ENCODE measurements at places on chromosomes 1 and 21.
A peak's percentile ranks its signal among the peaks of the same experiment; 100 is the strongest.

GRCh38 chr1:76746206-76746605 is 121.1 kb upstream of the ST6GALNAC5 start:
- DNase-seq, result no peak

GRCh38 chr1:195618287-195618686 is 990.0 kb downstream of the KCNT2 start:
- no peak for DNase-seq

DNA sequence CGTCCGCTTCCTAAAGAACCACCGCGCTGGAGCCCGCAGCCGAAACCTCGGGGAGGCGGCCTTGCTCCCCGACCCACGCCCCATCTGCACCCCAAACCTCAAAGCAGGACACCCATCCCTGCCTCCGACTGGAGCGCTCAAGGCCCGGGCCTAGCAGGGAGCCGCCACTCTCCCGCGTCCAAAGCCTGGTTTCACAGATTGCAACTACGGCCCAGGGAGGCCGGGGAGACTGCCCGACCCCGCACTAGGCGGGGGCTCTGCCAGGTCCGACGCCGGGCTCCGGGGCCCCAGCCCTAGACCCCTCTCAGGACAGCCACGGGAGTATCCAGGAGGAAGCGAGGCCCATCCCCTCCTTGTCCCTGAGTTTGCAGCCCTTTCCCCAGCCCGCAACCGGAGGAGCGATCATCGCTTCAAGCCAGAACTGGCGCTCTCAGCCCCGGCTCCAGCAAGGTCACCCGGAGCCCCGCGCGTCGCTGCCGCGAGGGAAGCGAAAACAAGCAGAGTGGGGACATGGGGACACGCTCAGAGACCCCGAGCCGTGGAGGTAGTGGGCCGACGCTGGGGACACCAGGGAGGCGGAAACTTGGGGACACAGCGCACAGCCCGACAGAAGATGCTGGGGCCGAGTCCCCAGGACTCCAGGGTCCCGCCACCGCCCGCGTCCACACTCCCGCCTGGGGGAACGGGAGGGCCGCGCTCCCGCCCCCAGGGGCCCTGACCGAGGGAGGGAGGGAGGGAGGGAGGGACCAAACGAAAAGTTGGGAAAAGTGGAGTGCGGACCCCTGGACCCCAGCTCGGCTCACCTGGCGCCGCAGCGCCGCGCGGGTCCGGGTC is 433 bp downstream of the TMEM200B start:
- DNase-seq, result no peak

DNA sequence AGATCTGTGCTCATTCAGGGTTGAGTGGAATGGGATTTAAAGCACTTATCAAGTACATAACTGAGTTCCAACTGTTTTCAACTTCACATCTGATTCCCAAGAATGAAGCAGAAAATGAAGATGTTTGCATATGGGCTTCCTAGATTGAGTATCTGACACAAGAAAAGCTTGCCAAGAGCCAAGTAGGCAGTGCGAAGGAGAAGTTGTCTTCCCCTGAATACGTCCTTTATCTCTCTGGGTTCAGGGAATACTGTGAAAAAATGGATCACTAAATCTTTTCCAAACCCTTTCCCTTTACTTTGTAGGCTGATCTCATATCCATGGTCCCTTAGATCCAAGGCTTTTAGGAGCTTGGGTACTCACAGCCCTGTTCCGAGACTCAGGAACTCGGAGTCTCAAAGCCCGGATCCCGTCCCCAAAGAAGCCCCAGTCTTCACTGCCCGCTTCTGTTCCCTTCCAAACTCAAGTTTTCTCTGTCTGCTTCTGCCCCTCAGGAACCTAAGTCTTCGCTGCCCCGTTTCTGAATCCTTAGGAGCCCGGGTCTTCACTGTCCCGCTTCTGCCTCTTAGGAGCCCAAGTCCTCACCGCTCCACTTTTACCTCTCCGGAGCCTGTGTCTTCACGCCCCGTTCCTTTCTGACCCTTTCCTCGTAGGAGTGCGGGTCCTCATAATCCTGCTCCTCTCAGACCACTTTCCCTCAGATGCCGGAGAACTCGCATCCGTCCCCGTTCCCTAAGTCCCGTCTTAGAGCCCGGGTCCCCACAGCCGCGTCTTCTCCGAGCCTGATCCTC is 616 bp downstream of the TAF12 start:
- no peak for DNase-seq

DNA sequence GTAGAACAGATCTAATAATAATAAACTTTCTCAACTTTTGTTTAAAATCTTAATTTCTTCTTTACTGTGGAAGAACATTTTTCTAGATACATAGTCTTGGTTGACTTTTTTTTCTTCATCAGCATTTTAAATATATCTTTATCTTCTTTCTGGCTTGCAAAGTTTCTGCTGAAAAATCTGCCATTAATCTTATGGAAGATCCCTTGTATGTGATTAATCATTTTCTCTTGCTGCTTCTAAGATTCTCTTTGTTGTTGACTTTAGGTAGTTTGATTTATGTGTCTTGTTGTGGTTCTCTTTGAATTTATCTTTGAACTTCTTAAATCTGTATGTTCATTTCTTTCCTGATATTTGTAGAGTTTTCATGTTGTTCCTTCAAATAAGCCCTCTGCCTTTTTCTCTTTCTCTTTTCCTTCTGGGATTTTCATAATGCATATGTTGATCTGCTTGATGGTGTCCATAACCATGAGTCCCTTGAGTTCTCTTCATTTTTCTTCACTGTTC is 657.6 kb upstream of the CXADR start:
- no peak for DNase-seq

DNA sequence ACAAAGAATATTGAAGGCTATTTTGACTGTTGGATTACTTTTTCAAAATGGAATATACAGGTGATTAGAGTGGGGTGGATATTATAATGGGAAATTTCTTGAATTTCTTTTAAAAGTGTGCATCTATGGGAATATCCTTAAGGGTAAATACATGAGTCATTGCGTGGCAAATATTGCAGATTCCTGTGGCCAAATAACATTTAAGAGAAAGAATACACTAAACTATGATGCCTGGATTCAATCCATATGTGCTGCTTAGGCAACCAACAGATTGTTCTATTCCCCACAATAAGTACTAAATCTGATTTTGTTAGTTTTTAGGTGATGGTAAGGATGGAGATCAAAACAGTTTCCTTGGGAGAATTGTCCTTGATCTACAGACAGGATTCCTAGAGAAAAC is 119.5 kb downstream of the HMCN1 start:
- DNase-seq, result no peak

DNA sequence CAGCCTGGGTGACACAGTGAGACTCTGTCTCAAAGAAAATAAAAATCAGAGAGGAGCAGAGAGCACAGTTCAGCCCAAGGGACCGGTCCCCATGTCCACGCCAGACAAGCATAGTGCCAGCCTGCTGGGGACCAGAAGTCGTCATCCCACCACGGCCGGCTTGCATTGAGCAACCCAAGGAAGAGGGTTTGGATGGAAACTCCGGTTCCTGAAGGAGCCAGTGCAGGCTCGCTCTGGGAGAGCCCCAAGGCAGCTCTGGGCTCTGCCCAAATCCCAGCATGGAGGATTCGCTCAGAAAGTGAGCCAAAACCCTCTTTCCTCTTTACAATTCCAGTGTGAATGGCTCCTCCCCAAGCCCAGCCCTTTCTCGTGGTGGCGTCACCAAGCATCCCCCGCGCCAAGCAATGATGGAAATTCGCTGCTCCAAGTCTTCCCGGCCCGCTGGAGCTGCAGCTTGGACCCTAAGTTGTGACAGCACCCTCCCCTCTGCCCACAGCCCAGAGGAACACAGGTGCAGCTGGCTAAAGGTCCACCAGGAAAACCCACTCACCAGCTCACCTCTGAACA is 64.1 kb upstream of the SLC25A33 start:
- no peak for DNase-seq

- no peak for DNase-seq
Measured at GRCh38 chr1:84257617-84258016, 43.9 kb upstream of the SAMD13 start.

- peak; percentile 3 for DNase-seq
Measured at GRCh38 chr1:178726087-178726517, 1.1 kb downstream of the RALGPS2 start.

DNA sequence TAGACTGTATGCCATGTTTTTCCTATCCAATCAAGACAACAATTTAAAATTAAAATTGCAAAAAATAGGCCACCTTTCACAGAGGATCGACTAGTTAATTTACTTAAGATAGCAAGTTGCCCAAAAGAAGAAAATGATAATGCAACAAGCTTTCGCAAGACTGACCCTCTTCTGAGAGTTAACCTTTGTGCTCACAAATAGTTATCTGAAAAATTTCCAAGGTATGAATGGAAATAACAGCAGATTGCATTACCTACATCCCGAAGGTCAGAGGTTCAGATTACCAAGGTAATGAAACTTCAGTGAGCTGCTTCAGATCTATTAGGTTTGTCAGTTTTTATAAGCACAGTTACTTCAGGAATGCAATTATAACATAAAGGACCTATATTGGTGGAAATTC is 298.0 kb downstream of the KCTD3 start:
- DNase-seq, result no peak

- DNase-seq, result no peak
Measured at GRCh38 chr1:43949678-43950077, 2.9 kb downstream of the IPO13 start.

DNA sequence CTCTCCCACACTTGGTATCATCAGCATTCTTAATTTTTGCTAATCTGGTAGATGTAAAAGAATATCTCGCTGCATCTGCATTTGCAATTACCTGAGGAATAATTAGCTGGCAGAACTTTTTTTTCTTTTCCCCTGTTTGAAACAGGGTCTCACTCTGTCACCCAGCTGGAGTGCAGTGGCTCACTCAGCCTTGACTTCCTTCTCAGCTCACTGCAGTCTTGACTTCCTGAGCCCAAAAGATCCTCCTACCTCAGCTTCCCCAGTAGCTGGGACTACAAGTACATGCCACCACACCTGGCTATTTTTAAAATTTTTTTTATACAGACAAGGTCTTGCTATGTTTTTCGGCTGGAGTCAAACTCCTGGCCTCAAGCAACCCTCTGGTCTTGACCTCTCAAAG is 35.4 kb upstream of the ENAH start:
- no peak for DNase-seq

DNA sequence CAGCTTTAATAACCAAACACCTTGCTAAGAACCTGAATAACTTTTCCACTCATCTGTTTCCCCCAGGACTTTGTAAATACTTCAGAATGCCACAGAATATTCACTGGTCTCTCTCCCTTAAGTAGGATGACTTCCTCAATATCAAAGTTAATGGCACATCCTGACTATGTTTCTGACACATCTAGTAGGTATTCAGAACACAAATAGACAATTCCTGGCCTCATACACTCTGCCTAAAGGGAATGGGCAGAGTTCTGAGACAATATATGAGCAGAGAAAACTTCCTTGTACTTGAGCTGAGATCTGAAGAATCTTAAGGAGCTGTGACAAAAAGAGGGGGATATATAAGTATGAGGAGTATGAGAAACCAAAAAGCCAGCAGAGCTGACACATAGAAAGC is 34.8 kb downstream of the ANKRD13C start:
- no peak for DNase-seq

All from stimulated activated CD8-positive, alpha-beta memory T cell treated with anti-CD3 and anti-CD28 coated beads, Interleukin-15, amount 100 ng/mL, for 48 hours (primary cell).